SJSA1 (cell line): ENCODE measurements at places on chromosomes 13 and 19.

DNA sequence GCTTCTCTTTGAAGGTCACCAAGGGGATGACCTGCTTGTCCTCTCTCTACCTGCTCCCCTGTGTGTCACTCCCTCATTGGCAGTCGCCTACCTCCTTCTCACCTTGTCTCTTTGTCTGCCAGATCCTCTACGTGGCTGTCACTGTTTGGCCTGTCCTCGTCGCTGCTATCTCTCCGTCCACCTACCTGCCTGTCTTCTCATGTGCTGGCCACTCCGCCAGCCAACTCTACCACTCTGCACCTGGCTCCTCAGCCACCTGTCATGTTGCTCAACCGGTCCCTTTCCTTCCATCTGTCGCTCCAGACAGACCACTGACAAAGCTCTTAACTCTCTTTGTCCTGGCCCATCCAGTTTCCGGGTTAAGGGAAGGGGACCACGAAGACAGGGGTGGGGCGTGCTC is at the start of gene KLK12:
Gene KLK12, minus strand, starts transcription at position 299 of the 400 bp plus-strand sequence. CDS start 381 bp downstream, outside the sequence.
- H3K27me3 ChIP-seq = no peaks in the 10 kb centered on the region
- no peak within 1 kb of the TSS for H3K27ac ChIP-seq
- no peak within 1 kb of the TSS for H3K4me3 ChIP-seq
- no peaks in the 10 kb centered on the region for H3K4me1 ChIP-seq

GRCh38 chr13:46487748-46488147 is 65.2 kb upstream of the LRCH1 start:
- no peak overlapping the region for H3K27ac ChIP-seq
- no peaks in the 10 kb centered on the region for H3K36me3 ChIP-seq
- no peak overlapping the region for H3K4me3 ChIP-seq
- no peaks in the 10 kb centered on the region for H3K27me3 ChIP-seq

DNA sequence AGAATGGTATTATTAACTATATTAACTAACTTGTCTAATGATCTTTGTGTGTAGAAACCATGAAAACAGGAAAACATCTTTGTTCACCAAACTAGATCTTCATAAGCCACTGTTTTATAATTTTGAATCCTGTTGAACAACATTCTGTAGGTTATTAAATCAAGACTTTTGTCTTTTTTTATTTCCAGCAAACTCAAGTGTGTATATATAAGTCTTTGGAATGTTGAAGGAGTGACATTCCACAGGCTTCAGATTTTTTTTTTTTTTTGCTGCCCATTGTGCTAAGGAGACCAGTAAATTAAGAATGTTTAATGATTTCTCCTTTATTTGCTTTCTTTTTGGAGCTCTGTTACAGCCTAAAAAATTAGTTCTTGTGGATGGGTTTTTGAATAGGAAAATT is 89.6 kb downstream of the LMO7 start:
- no peaks in the 10 kb centered on the region for H3K27me3 ChIP-seq
- peaks cover 32% of the 10 kb centered on the region for H3K4me1 ChIP-seq
- H3K4me3 ChIP-seq = no peak overlapping the region
- 0 out of 2 replicates have a peak, but pooled peaks cover 5% of the 10 kb centered on the region for H3K36me3 ChIP-seq
- peak; percentile 38 for DNase-seq
- peak overlapping the region; percentile 48 for H3K27ac ChIP-seq

- H3K4me1 ChIP-seq = peaks cover 8% of the 10 kb centered on the region
- H3K36me3 ChIP-seq = no peaks in the 10 kb centered on the region
- H3K4me3 ChIP-seq = peak overlapping the region; percentile 61
- DNase-seq = no peak
- no peaks in the 10 kb centered on the region for H3K27me3 ChIP-seq
Observed at GRCh38 chr19:14006766-14007562, 844 bp upstream of the RFX1 start.

- H3K36me3 ChIP-seq = no peaks in the 10 kb centered on the region
- H3K27ac ChIP-seq = no peak overlapping the region
- no peaks in the 10 kb centered on the region for H3K4me1 ChIP-seq
Observed at GRCh38 chr13:31945202-31945961, 86.2 kb upstream of the FRY start.

GRCh38 chr19:8832132-8833021 is at the start of the genes MBD3L1 and ZNF558:
Gene MBD3L1, plus strand, starts transcription at chr19:8832377. Its CDS starts 10,302 bp downstream, at chr19:8842679.
Gene ZNF558, minus strand, starts transcription at chr19:8832304. Its CDS starts 9,645 bp downstream, at chr19:8822659.
- peak within 1 kb of the TSS; percentile 75 for H3K4me3 ChIP-seq
- no peaks in the 10 kb centered on the region for H3K4me1 ChIP-seq
- H3K27ac ChIP-seq = peak within 1 kb of the TSS; percentile 85
- H3K27me3 ChIP-seq = no peaks in the 10 kb centered on the region
- peak; percentile 99 for DNase-seq
- H3K36me3 ChIP-seq = 0 out of 2 replicates have a peak, but pooled peaks cover 6% of the 10 kb centered on the region

GRCh38 chr13:41900918-41901317 is 60.0 kb downstream of the VWA8 start:
- no peaks in the 10 kb centered on the region for H3K36me3 ChIP-seq
- no peak overlapping the region for H3K4me3 ChIP-seq
- no peak overlapping the region for H3K27ac ChIP-seq

DNA sequence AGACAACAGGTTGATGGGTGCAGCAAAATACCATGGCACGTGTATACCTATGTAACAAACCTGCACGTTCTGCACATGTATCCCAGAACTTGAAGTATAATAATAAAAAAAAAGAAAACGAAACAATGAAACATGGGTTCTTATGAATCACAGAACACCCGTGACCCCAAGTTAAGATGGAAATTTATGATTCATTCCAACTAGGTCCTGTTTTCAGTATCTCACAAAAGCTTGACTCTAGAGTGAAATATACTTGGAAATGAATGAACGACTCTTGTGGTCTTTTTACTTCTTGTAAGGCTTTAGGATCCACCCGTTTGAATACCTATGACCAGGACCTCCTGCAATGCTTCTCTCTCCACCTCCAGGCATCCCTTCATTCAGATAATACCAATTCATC is 3.5 kb upstream of the LILRB4 start:
- no peak overlapping the region for H3K27ac ChIP-seq
- no peak overlapping the region for H3K4me3 ChIP-seq
- H3K4me1 ChIP-seq = no peaks in the 10 kb centered on the region
- no peaks in the 10 kb centered on the region for H3K36me3 ChIP-seq
- DNase-seq = no peak
- no peaks in the 10 kb centered on the region for H3K27me3 ChIP-seq

DNA sequence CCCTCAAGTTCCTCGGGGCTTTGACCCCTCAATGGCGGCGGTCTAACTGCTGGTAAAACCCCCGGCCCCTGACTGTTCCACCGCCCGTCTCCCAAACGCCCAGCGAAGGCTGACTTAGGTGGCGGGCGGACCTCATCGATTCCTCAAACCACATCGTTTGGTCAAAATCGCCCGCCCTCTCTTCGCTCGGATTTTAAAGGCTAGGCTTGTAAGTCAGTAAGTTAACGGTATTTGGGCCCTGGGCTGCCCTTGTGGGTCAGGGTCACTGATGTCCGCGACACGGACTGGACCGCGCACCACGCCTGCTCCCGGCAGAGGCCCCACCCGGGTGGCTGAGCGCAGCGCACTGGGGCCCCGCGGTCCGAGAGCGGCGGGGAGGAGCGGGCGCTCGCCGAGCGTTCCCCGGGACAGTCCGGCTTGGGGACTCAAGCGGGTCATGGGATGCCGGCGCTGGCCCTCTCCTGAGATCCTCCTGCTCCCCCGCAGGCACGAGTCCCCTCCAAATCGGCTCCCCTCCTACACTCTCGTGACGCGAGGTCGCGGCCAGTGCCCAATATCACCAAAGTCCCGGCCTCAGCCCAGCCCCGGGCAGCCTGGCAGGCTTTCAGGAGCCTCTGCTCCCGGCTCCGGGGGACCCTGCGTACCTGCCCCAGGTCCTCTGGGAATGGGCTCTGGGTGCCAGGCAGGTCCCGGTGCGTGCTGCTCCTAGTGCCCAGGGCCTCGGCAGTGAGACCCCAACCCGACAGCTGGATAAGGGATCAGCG is 1.0 kb downstream of the FLT1 start:
- peaks cover 39% of the 10 kb centered on the region for H3K27me3 ChIP-seq
- no peaks in the 10 kb centered on the region for H3K36me3 ChIP-seq
- H3K4me3 ChIP-seq = peak overlapping the region; percentile 49
- H3K4me1 ChIP-seq = peaks cover 30% of the 10 kb centered on the region

DNA sequence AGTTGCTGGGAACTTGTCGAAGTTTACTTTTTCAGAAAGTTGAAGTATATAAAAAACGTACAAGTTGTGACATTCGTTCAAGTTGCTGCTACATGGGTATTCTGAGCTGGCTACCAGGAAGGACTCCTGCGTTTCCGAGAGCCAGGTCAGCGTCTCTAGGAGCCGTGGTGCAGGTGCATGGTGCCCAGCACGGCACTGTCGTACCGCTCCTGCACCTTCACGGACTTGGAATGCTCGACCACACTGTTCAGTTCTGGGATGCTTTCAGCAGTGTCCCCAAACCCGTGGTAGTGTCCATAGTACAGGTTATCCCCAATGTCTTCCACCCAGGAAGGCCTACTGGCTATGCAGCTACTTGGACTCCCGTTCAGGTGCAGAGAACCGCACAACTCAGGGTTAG is 35.4 kb downstream of the ANKRD10 start:
- peaks cover 6% of the 10 kb centered on the region for H3K4me1 ChIP-seq
- H3K4me3 ChIP-seq = no peak overlapping the region
- no peak for DNase-seq
- peaks cover 3% of the 10 kb centered on the region; the same call in 1 of the 2 replicates for H3K36me3 ChIP-seq
- no peaks in the 10 kb centered on the region for H3K27me3 ChIP-seq

DNA sequence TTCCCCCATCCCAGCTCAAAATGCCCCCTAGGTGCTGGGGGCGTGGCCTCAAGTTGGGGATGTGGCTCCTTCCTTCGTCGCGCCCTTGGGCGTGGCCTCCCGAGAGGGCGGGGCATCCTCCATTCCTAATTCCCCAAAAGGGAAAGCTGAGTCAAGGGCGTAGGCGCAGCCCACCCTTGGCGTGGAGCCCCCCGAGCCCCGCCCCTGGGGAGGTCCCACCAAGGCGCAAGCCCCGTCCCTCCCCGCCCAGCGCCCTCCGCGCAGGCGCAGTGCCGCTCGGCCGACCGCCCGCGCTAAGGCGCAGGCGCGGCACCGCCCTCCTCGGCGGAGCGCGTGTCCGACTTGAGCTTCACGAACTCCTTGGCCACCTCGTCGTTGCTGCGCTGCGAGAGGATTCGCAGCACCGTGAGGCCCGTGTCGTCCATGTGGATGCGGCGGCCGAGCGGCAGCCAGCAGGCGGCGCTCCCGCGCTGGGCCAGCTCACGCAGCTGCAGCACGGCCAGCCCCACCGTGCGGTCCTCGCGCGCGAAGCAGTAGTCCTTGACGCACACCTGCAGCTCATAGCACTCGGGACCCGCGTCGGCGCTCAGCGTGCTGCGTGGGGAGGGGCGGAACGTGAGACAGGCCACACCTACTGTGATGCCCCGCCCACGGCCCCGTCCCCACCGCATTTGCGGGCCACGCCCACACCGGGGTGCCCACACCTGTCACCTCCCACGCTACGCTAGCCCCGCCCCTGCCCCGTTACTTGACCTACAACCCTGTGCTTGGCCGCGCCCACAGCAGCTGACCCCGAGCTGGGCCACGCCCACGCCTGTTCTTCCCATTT is 50.5 kb downstream of the COLGALT1 start:
- peak; percentile 52 for DNase-seq
- H3K36me3 ChIP-seq = no peaks in the 10 kb centered on the region
- H3K4me3 ChIP-seq = peak overlapping the region; percentile 21
- no peak overlapping the region for H3K27ac ChIP-seq
- H3K27me3 ChIP-seq = peaks cover 26% of the 10 kb centered on the region

DNA sequence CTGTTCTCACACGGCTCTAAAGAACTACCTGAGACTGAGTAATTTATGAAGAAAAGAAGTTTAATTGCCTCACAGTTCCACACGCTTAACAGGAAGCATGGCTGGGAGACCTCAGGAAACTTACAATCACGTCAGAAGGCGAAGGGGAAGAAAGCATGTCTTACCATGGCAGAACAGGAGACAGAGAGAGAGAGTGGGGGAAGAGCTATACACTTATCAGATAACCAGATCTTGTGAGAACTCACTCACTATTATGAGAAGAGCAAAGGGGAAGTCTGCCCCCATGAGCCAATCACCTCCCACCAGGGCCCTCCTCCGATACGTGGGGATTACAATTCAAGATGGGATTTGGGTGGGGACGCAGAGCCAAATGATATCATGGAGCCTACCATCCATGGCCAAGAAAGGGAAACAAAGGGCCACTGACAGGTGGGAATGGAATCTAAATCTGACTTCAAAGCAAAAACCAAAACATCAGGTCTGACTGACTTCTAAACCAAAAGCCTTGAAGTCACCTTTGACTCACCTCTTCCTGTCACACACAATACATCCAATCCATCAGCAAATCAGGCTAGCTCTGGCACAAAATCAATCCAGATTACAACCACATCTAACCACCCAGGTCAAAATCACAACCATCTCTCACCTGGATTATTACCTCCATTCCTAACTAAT is 189.7 kb downstream of the ENOX1 start:
- no peak overlapping the region for H3K4me3 ChIP-seq
- no peaks in the 10 kb centered on the region for H3K27me3 ChIP-seq
- no peak for DNase-seq
- H3K4me1 ChIP-seq = no peaks in the 10 kb centered on the region
- no peaks in the 10 kb centered on the region for H3K36me3 ChIP-seq

DNA sequence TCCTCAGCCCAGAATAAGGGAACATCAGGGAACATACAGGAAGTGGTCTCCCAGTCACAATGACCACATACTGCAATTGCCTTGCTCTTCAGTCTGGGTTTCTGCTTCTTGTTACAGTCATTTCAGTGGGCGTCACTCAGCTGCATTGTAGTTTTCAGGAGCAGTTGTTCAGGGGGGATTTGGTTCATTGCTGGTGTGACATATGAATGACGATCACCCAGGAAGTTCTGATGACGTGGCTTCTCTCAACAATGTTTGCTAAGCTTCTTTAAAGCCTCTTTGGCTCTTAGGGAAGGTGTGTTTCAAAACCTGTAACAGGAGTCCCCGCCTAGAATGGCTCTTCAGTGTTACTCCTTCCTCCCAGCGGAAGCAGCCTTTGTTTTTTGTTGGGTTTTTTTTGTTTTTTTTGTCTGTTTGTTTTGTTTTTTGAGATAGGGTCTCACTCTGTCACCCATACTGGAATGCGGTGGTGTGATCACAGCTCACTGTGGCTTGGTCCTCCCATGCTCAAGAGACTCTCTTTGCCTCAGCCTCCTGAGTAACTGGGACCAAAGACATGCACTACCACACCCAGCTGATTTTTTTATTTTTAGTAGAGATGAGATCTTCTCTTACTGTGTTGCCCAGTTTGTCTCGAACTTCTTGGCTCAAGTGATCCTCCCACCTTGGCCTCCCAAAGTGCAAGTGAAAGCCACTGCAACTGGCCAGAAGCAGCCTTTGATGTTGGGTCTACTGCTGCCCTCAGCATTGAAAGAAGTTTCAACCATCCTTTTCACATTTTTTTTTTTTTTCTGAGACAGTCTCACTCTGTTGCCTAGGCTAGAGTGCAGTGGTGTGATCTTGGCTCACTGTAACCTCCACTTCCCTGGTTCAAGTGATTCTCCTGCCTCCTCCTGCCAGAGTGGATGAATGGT is 1.4 kb upstream of the SCEL start:
- no peaks in the 10 kb centered on the region for H3K27me3 ChIP-seq
- H3K4me1 ChIP-seq = no peaks in the 10 kb centered on the region
- H3K4me3 ChIP-seq = no peak overlapping the region

DNA sequence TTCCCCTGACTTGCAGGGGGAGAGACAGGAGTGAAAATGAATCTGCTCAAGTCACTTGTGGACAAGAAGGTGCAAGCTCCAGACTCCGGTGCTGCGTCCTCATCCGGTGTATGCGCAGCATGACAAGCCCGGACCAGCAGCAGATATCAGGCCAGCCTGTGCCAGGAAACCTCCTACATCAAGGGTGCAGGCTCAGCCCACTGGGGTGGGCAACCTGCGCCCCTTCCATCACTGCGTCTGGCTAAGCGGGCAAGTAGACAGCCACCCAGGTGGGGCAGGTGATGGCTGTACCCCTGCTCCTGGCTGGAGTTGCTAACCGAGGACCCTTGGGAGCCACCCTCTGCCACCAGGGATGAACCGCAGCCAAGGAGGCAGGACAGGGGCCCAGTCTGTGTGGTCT is 32.9 kb upstream of the SLC15A1 start:
- H3K4me1 ChIP-seq = no peaks in the 10 kb centered on the region
- no peak overlapping the region for H3K4me3 ChIP-seq
- H3K27me3 ChIP-seq = peaks cover 27% of the 10 kb centered on the region
